ENCODE measurements at places on chromosomes 5 and 9.
A peak's percentile ranks its signal among the peaks of the same experiment; 100 is the strongest.

- no peak for ATAC-seq
Observed at GRCh38 chr5:35228310-35228709, 2.0 kb downstream of the PRLR start.

DNA sequence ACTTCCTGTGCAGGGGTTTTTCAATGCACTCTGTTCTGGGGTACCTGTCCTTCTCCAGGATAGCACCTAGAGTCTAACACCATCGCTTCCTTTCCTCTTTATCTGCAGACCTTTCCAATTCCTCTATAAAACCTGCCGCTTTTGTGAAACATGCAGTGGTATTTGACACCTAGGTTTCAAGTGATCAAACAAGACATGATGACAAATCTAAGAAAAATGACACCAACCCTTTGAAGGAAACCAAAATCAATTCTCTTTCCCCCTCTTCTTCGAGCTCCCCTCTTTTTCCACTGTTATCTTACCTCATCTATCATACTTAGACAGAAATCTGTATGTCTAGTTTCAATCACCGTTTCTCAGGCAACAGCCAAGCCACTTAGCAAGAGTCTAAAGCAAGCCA is 25.6 kb upstream of the RANBP17 start:
- no peak for ATAC-seq

DNA sequence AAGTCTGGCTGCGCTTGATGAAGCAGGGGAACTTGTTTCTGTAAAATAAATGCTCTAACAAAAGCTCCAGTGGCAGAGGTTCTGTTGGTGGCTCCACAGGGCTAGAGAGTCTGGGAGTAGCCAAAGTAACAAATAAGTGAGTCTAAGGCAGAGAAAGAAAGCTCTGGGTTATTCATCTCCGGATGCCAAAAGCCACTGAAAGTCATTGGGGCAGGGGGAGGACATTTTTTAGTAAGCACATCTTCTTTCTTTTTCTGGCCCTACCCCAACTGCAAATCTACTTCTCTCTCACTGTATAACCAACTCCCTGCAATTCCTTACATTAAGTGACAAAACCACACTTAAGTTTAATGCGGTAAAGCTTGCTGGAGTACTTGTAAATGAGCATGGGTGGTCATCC is 141.6 kb downstream of the INSYN2B start:
- no peak for ATAC-seq

- no peak for ATAC-seq
Observed at GRCh38 chr5:148913493-148913892, 87.1 kb downstream of the ADRB2 start.

DNA sequence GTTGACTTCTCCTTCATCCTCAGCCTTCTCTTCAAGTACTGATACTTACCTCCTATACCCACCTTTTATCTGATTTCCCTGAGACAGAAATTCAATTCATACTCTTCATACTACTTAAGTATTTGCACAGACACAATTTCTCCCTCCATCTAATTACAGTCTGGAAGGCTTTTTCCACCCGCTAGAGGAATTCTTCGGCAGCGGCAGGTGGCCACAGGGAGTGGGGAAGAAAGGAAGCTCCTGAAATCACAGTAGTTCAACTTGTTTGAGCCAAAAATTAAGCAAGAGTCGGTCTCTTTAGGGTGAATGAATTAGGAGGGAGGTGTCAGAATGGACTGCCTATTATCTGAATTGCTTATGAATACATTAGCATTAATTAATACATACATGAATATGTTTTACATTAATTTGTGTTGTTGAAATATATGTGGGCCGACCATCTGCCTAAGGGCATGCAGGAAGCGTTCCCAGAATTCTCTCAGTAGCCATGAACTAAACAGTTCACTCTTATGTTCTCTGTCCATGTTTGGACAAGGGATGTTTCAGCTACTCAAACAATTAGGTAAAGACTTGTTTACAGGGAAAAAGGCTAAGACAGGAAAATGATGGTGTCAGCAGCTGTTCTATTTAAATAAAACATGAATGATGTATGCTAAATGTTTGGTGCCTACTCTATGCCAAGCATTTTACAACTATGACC is 101.4 kb upstream of the SMARCA2 start:
- no peak for ATAC-seq

- no peak for ATAC-seq
Observed at GRCh38 chr5:62649476-62650113, 71.0 kb downstream of the LRRC70 start.

- no peak for ATAC-seq
Observed at GRCh38 chr5:37619353-37619752, 220.5 kb downstream of the GDNF start.

DNA sequence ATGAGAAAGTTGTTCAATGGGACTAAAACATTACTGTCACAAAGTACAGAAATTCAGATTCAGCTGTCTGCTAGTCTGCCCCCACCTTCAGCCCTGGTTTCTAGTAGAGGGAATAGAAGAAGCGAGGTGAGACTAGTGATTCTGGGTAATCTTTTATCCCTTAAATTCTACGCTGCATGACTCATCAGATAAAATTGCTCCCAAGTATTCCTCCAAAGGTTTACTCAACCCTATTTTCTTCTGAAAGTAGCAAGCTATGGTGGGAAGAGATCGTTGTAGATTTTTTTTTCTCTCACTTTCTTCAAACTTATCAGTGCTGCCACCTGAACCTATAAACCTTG is 318.9 kb upstream of the RIOK2 start:
- no peak for ATAC-seq

GRCh38 chr9:7844242-7844641 is 44.7 kb upstream of the DMAC1 start:
- peak; percentile 61 for ATAC-seq

- no peak for ATAC-seq
Observed at GRCh38 chr5:82298668-82299067, 20.5 kb upstream of the RPS23 start.

GRCh38 chr5:124034963-124035362 is 523.0 kb downstream of the CSNK1G3 start:
- no peak for ATAC-seq

- ATAC-seq: no peak
Observed at GRCh38 chr9:22522206-22522740, 75.6 kb downstream of the DMRTA1 start.

- no peak for ATAC-seq
Observed at GRCh38 chr5:56167519-56167918, 65.6 kb downstream of the ANKRD55 start.

DNA sequence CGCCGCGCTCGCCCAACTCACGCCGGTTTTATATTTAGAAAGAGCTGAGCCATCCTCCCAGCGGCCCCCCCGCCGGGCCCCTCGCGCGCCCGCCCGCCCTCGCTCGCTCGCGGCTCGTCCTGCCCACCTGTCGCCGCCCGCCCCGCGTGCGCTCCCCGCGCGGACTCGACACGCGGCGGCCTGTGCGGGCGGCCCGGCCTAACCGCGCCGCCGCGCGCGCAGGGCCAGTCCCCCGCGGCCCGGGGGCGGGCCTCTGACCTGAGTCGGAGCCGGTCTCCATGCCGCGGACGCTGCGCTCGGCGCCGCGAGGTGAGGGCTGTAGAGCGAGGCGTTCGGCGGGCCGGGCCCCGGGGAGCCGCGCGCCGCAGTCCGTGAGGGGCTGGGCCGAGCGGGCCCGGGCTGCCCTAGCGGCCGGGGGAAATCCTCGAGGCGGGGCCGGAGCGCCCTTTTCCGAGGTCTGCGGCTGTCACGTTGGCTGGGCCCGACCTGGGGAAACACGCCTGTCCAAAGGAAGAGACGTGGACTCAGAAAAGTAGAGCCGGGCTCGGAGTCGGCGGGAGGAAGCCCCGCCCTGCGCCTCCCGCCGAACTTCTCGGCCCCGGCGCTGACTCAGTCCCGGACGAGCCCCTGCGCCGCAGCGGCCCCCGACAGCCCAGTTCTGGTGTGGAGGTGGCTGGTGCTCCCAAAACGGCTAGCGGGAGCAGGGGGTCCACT is at the start of gene ECPAS:
ECPAS (minus strand) TSS at position 526 of the 714 bp plus-strand sequence. CDS start 11,465 bp downstream, outside the sequence.
- peak; percentile 83 for ATAC-seq

GRCh38 chr9:124444166-124444565 is 6.1 kb upstream of the ADGRD2 start:
- peak; percentile 55 for ATAC-seq
